ENCODE measurements at places on chromosomes 1 and 21.

DNA sequence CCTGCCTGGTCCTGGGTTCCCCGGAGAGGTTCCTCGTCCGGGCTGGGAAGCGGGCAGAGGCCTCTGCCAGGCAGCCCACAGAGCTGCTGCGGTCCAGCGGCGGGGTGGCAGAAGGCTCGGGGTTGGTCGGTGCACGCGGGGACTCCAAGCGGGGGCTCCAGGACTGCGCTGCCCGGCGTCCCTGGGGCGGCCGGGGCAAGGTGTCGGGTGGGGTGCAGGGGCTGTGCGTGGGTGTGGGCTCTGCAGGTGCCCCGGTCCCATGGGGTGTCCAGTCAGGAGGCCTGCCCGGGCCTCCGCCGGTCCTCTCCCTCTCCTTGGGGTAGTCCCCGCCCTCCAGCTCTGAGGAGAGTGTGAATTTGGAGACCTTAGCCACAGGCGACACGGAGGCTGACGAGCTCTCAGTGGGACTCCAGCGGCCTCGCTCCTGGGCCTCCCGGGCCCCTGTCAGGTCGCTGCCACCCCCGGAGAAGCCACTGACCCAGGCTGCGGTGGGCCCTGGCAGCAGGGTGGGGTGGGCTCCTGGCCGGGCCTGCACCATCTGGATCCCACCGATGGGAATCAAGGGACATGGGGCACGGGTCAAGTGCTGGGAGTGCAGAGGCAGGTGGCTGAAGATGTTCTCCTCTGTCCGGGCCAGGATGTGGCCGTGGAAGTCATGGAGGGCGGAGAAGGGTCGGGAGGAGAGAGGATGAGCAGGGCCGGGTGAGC is 26.2 kb upstream of the EDN2 start:
- no peak for DNase-seq

- no peak for DNase-seq
Observed at GRCh38 chr1:154416471-154417337, 11.6 kb downstream of the IL6R start.

DNA sequence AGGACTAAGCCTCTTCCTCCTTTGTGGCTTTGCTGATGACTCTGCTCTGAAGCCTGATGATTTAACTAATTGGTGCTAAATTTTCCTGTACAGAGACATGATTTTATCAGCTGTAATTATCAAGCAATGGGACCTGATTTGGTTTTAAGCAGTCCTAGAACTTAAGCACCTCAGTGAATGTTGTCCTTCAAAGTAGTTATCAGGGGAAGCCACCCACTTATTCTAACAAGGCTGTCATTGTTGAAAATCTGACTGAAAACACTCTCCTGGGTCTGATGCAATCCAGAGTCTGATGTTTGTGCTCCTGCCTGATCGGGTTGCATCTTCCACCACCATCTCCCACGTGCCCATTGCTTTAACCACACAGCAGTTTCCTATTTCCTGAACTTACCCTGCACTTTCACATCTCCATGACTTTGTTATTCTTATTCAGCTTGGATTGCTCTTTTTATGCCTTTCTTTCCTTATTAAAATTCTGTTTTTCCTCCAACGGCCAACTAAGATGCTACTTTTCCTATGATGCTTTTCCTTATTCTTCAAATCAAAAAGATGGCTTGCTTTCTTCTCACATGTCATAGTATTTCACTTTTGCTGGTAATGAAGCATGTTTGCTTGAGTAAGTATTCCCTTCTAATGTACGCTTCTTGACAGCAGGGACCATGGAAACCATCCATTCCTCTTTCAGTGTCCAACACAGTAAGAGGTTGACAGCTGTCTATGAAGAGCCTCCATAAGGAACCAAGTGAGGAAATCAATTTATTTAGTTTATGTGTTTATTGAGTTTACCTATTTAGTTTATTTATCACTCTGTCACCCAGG is 55.0 kb downstream of the S1PR1 start:
- peak; percentile 76 for DNase-seq

DNA sequence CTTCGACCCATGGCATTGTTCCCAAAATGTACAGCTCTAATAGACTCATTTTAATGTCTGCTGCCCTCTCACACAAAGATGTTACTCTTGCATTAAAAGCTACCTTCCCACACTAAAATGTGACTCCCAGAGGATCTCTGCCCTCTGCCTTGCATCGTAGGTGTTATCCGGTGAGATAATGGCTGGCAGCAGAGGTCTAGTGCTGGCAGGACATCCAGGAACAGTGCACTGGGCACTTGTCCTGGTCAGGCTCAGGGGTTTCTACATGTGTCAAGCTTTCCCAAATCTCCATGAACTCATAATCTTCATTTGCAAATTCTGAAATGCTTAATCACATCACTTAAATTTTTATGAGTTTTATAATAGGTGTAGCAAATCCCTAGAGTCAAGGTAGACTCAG is 310.6 kb downstream of the LRRIQ3 start:
- DNase-seq: no peak

GRCh38 chr1:59057211-59057694 is 239.6 kb upstream of the FGGY start:
- peak; percentile 99 for DNase-seq

DNA sequence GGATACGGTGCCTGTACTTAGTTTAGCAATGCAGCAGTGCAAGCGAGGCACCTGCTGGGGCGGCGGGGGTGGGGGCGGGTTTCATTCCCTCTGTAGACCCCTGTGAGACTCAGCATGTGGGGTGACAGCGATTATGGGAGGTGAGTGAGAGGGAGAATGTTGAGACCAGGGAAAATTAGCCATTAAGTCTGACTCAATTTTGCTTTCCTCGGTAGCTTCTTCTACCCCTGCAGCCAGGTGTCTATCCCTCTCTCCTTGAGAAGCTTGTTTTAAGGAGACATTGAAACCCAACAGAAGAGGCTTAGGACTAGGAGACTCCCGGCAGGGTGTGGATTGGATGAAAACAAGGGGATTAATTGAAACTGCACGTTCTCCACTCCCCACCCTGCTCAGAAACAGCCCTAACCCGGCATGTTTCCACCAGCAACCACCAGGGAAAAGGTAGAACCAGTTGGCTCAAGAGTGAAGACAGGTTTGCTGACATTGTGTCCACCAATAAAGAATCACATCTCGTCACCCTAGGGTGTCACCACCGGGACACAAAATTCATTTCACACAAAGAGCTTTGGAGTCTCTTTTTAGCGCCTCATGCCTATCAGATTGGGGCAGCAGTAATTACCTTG is 20.6 kb upstream of the ATF3 start:
- no peak for DNase-seq

GRCh38 chr1:6962478-6962995 is 177.3 kb downstream of the CAMTA1 start:
- no peak for DNase-seq

- DNase-seq: peak; percentile 22
Observed at GRCh38 chr1:27931759-27932158, 3.0 kb upstream of the SMPDL3B start.

GRCh38 chr1:157111396-157112165 is 12.0 kb upstream of the ETV3L start:
- no peak for DNase-seq

GRCh38 chr1:204577794-204578478 is 61.7 kb downstream of the MDM4 start:
- no peak for DNase-seq

- DNase-seq: no peak
Observed at GRCh38 chr1:194052514-194053338, 866.3 kb upstream of the B3GALT2 start.

GRCh38 chr1:229553621-229554130 is 4.8 kb downstream of the ABCB10 start:
- peak; percentile 33 for DNase-seq

DNA sequence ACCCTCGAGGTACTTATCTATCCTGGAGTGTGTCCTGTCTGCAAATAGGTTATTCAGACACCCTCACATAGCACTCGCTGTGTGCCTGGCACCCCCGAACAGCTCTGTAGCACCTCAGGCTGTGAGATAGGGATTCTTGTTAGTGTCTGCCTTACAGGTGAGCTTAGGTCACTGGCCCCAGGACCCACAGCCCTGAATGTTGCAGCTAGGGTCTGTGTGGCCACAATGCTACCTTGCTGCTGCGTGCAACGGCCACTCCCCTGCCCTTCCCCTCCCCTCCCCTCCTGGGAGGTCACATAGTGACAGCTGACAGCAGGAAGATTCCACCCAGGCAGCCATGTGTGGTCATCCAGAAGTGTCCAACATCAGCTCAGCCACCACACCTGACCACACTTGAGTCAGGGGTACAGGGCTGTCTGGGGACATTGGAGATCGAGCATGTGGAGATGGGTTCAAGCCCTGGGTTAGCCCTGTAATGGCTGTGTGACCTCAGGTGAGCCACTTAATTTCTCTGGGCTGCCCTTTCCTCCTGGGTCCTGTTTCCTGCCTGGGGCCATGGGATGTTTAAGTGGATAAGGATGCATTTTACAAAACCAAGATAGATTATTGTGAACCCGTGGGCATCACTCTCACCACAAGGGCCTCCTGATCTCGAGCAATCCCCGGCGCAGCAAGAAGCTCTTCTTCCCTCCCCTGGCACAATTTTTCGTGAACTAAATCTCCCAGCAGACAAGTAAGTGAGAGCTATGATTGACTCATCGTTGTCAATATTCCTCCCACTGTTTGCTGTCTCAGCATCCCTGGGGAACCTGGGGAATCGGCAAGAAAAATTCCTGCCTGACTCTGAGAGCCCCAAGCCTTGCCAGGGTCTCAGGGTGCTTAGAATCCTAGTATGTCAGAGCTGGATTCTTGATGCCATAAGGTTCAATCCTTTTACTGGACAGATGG is 208.7 kb downstream of the PTPRU start:
- DNase-seq: no peak

DNA sequence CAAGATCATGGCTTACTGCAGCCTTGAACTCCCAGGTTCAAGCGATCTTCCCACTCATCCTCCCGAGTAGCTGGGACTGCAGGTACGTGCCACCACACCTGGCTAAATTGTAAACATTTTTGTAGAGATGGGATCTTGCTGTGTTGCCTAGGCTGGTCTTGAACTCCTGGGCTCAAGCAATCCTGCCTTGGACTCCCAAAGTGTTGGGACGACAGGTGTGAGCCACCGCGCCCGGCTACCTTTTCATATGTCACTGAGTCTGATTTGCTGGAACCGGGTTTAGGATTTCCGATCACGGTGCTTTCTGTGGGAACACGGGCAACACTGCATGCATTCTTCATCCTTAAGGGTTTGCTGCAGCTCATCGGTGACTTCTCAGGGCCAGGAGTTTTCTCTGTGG is 32.2 kb upstream of the PCBP3 start:
- no peak for DNase-seq

DNA sequence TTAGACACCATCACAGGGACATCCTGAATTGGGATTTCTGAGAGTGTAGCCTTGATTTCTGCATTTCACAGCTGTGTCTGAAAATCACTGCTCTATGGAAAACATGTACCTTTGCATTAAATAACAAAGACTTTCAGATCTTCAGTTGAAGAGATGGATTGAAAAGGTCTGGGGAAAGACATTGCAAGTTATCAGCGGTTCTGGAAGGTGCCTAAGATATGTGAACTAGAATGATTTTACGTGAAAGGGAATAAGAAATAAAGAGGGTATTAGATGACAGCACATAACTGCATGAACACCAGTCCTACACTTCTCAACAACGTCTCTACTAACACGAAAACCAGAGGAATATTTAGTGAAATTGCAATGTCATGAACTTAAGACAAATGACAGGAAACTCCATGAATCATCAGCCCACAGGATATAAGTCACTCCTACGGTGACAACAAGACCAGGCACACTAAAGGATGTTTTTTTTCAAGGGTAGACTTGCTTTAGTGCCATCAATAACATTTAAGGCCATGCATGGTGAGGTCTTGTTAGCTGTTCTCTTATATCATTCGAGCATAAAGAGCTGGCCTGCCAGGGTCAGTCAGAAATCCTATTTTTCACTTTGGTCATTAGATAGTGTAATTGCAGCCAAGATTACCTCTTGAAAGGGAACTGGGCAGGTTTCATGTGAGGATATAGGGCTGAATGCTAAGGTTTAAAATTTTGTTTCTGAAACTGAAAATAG is 283.1 kb downstream of the GRIK1 start:
- DNase-seq: peak; percentile 69

- peak; percentile 59 for DNase-seq
Observed at GRCh38 chr1:212797681-212798080, 6.0 kb downstream of the TATDN3 start.

DNA sequence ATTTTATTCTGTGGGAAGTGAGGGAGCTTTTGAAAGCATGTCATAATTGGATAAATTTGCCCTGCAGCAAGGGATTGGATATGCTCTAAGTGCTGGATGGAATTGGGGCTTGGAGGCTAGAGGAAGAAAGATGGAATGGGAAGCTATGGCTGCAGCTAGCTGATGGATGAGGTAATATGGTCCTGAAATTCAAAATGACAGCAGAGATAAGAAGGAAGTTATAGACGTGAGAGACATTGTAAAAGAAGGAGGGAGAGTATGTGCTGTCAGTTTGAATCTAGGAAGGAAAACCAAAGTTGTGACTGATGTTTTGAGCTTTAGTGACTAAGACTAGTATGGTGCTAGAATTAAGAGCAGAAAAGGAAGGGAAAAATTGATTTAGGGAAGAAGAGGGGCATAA is 299.9 kb upstream of the SPAG17 start:
- DNase-seq: no peak

DNA sequence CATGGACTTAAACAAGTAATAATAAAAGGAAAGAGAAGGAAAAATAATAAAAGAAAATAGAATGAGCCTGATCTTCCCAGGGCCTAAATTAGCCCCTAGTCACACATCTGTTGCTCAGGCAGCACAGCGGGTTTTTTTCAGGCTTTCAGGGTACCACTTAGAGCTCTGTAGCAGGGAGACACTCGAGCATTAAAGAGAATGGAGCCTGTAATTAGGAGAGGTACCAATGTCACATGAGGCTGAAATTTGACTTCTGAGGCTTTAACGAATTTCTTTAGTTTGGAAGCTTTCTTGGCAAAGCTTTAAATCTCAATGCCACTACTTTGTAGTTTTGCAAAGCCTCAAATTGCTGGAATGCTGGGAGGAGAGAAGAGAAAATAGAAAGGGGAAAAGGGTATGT is 116.3 kb downstream of the AK5 start:
- no peak for DNase-seq

All from GM23248 (cell line).